Immature natural killer cell (primary cell): ENCODE measurements at places on chromosomes 3 and 15.

- H3K4me3 ChIP-seq = no peak overlapping the region
- no peak overlapping the region for H3K27ac ChIP-seq
- DNase-seq = no peak
- no peaks in the 10 kb centered on the region for H3K4me1 ChIP-seq
- H3K27me3 ChIP-seq = peaks cover 7% of the 10 kb centered on the region
- H3K36me3 ChIP-seq = no peaks in the 10 kb centered on the region
These were observed 2.8 kb downstream of the RLBP1 start for GRCh38 chr15:89218531-89218930.

GRCh38 chr15:78396976-78397375, 41.0 kb upstream of the IREB2 start:
- no peak overlapping the region for H3K4me3 ChIP-seq
- no peak for DNase-seq
- peaks cover 3% of the 10 kb centered on the region for H3K27me3 ChIP-seq
- H3K27ac ChIP-seq = no peak overlapping the region

DNA sequence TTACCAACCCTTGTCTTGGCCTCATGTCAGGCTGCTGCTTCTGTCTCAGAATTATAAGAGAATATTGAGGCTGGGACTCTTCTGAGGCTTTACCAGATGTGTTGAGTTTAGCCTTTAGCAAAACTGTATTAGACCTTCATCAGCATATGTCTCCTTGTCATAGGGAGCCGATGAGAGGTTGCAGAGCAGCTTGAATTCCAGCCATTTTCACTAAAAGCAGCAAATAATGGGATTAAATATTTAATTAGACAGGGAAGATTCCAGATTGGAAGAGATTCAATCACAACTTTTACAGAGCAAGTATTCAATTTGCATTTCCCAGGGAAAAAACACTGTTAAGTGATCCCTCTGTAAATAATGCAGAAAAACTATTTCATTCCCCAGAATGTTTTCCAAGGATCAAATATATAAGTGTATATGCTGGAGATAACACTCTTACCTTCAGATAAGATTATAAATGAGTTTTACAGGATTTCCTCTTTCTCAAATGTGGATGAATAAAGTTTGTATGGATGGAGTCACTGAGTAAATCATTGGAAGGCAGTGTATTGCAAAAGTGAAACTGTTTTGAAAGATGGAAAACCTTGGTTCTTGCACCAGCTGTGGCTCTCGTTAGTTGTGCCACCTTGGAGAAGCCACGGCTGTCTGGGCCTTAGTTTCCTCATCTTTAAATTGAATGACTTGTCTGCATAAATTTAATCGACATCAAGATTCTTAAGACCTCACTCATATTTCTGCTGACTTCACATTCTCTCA, 466.4 kb upstream of the SGO1 start:
- H3K27me3 ChIP-seq = peaks cover 2% of the 10 kb centered on the region
- no peak overlapping the region for H3K27ac ChIP-seq

DNA sequence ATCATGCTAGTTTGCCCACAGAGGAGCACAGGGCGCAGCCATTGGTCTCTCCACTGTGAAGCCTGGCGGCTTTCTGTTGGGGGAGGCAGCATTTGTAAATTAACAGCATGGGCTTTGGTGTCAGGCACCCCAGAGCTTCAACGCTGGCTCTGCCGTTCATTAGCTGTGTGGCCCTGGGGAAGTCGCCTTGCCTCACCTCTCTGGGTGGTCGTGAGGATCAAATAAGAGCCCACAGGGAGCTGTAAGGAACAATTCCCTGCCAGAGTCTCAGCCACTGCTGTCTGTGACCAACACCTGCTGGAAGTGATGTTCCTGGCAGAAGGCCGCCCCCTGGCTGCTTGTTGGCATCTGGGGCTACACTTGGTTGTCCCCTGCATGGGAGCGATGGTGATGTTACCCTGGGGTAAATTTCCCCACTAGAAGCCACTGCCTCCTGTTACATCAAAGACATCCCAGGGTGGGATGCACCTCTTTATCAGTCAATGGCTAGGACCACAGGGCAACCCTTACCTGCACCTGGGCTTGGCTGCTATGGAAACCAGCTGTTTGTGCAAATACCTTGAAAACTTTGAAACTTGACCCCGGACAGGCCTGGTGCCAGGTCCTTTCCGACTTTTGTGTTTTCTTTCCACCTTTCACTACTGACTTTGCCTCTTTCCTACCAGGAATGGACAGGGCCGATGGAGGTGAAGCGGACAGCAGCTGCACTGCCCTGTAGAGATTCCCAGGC, 36.9 kb downstream of the DNASE1L3 start:
- H3K4me3 ChIP-seq = no peak overlapping the region
- H3K4me1 ChIP-seq = peaks cover 9% of the 10 kb centered on the region

- no peak overlapping the region for H3K4me3 ChIP-seq
- H3K27me3 ChIP-seq = peaks cover 2% of the 10 kb centered on the region
- no peak overlapping the region for H3K27ac ChIP-seq
- DNase-seq = no peak
These were observed 367.1 kb downstream of the EPHA3 start for GRCh38 chr3:89474333-89475130.

DNA sequence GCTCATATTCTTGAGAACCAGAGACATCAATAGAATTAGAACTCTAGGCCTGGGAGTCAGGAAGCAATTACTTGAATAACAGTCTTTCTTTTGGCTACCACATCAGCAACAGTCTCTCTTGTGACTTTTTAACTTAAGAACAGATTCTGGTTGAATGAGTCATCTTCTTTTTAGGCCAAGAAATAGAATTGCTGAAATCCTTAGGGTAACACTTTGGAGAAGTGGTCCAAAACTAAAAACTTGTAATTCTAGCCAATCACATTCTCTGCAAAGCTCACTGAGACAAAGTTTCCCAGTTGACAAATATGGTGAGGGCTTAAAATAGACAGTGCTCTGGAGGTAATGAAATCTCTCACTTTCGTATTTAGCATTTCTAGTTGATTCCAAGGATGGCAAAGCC, 238.0 kb downstream of the SHOX2 start:
- no peak for DNase-seq
- H3K4me3 ChIP-seq = no peak overlapping the region
- H3K36me3 ChIP-seq = no peaks in the 10 kb centered on the region

DNA sequence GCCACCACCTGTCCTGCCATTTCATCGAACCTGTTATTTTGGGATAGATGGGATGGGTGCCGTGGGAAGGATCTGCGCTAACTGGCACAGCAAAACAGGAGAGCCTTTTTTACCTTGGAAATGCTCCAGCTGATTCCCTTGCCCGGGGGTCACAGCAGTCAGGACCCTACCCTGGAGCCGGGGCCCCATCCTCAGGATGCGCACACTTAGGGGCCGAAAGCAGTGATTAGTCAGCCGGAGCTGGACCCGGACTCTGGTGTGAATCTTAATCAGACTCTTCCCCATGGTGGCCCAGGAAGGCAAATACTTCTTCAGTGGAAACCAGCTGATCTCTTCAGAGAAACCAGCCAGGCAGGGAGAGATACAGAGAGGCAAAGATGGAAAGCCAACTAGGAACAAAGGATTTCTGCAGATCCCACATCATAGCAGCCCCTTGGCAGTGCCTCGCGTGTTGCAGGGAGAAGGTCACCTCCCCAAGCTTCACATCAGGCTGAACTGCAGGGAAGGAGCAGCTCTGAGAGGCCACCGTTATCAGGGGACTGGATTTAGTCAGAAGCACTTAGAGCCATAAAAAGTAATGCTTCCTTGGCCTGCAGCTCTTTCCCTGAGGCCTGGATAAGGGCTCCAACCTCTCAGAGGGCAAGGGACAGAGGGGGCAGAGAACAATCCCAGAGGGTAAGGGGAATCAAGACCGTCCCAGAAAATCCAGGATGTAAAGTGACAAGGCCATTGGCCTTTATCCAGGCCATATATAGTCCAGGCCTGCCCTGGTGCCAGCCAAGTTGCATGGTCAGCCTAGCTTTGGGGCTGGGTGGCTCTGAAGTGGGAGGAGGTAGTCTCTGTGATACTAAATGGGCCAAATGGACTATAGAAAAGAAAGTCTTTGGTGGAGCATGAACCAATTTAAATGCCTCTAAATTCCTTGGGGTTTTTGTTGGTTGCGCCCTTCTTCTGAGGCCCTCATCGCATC, 52.9 kb downstream of the WDR76 start:
- H3K27me3 ChIP-seq = no peaks in the 10 kb centered on the region
- H3K27ac ChIP-seq = no peak overlapping the region
- H3K4me3 ChIP-seq = no peak overlapping the region
- no peaks in the 10 kb centered on the region for H3K4me1 ChIP-seq
- DNase-seq = no peak

DNA sequence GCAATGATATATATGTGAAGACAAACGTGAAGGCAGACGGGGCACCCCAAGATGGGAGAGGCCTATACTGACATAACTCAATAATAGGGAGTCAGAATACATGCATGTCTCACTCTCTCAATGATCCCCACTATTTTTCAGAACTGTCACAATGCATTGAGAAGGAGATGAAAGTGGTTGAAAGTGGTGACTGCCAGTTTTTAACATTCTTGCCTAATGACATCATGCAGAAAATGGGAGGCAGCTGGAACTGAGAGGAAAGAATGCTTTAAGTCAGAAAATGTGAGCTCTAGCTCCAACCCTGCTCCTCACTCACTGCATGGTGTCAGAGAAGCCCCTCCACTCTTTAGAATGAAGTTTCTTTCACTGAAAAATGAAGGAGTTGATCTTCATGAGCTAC, 55.3 kb upstream of the P2RY1 start:
- no peak overlapping the region for H3K4me3 ChIP-seq
- H3K27me3 ChIP-seq = peaks cover 3% of the 10 kb centered on the region
- no peaks in the 10 kb centered on the region for H3K4me1 ChIP-seq
- no peaks in the 10 kb centered on the region for H3K36me3 ChIP-seq

GRCh38 chr3:165347526-165347925, 151.3 kb upstream of the SLITRK3 start:
- DNase-seq = no peak
- H3K27me3 ChIP-seq = no peaks in the 10 kb centered on the region
- no peak overlapping the region for H3K27ac ChIP-seq
- H3K4me3 ChIP-seq = no peak overlapping the region

DNA sequence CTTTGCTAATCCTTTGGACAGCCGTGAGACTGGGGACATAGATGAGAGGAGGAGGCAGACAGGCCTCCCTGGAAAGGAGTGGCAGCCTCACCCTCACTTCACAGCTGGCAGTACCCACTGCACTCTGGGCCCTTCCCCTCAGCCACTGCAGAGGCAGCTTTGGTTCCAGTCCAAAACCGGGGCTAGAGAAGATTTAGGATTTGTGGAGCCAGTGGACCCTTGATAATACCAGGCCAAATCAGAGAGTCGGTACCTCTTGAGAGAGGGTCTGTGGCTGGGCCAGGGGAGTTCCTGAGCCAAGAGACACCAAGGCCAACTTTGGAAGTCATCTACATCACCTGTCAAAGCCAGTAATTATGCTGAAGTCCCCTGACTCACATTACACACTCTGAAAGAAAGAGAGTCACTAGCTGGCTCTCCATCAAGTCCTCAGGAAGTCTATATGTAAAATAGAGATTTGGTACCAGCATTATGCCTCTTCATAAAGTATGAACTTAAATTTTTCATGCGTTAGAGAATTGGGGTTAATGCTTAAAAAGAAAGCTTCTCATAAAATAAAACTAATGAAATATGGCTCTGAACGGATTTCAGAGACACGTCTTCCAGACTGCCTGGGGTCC, 244.1 kb upstream of the SEMA6D start:
- DNase-seq = no peak
- peaks cover 1% of the 10 kb centered on the region for H3K4me1 ChIP-seq
- H3K27me3 ChIP-seq = peaks cover 5% of the 10 kb centered on the region
- H3K27ac ChIP-seq = no peak overlapping the region
- H3K36me3 ChIP-seq = no peaks in the 10 kb centered on the region

GRCh38 chr15:51888593-51889195, 59.2 kb downstream of the TMOD3 start:
- peaks cover 15% of the 10 kb centered on the region for H3K36me3 ChIP-seq
- peaks cover 2% of the 10 kb centered on the region for H3K27me3 ChIP-seq
- H3K4me1 ChIP-seq = peaks cover 12% of the 10 kb centered on the region
- H3K4me3 ChIP-seq = no peak overlapping the region
- DNase-seq = no peak

GRCh38 chr3:105653166-105653565, 215.6 kb downstream of the CBLB start:
- no peak for DNase-seq
- H3K4me1 ChIP-seq = no peaks in the 10 kb centered on the region
- H3K27ac ChIP-seq = peak overlapping the region; percentile 23
- H3K27me3 ChIP-seq = peaks cover 8% of the 10 kb centered on the region
- H3K36me3 ChIP-seq = peaks cover 4% of the 10 kb centered on the region

DNA sequence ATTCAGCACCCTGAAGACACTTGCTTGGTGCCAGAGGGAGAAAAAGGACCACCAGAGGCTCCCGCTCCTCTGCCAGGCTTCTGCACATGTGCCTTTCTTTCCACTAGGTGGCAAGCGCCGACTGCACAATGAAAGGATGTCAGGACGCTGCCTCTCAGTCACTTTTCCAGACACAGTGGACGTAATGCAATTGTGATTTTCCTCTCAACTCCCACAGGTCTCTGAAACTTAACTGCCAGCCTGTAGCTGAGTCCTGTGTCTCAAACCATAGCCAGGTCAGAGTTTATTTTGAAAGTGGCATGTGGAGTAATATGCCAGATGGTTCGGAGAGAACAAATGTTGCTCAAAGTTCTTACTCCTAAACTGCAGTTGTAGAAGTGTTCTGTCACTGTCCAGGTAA, 162.9 kb downstream of the ITPR1 start:
- H3K4me1 ChIP-seq = no peaks in the 10 kb centered on the region
- DNase-seq = no peak
- H3K27me3 ChIP-seq = no peaks in the 10 kb centered on the region
- peaks cover 45% of the 10 kb centered on the region for H3K36me3 ChIP-seq

- peaks cover 3% of the 10 kb centered on the region for H3K36me3 ChIP-seq
- peaks cover 63% of the 10 kb centered on the region for H3K4me1 ChIP-seq
- no peak for DNase-seq
- H3K27me3 ChIP-seq = peaks cover 1% of the 10 kb centered on the region
- no peak overlapping the region for H3K4me3 ChIP-seq
- peak overlapping the region; percentile 8 for H3K27ac ChIP-seq
These were observed 27.2 kb downstream of the TBL1XR1 start for GRCh38 chr3:177169936-177170722.

- no peak overlapping the region for H3K27ac ChIP-seq
- no peaks in the 10 kb centered on the region for H3K4me1 ChIP-seq
- no peaks in the 10 kb centered on the region for H3K36me3 ChIP-seq
- H3K27me3 ChIP-seq = no peaks in the 10 kb centered on the region
These were observed 363.6 kb upstream of the CCDC54 start for GRCh38 chr3:107013641-107014040.

- no peak overlapping the region for H3K4me3 ChIP-seq
- no peak overlapping the region for H3K27ac ChIP-seq
- H3K4me1 ChIP-seq = no peaks in the 10 kb centered on the region
- DNase-seq = no peak
These were observed 289.9 kb downstream of the GAP43 start for GRCh38 chr3:115913069-115913686.

DNA sequence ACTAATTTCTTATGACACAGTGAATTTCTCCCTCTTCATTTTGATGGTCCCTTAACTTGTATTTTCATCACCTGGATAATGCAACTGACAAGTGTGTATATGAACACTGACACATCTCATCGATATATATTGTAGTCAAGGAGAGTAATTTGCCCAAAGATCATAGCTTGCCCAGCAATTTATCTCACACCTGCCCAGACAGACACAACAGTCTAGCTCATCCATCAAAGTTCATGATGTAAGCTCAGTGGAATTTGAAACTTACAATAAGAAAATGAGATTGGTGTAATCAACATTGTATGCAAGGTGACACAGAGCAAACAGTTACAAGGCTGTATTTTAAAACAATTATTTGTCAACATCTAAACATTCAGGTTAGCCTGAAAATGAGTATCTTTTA, 805.8 kb downstream of the NAALADL2 start:
- DNase-seq = no peak
- no peaks in the 10 kb centered on the region for H3K36me3 ChIP-seq
- H3K27ac ChIP-seq = no peak overlapping the region
- H3K4me3 ChIP-seq = no peak overlapping the region
- no peaks in the 10 kb centered on the region for H3K4me1 ChIP-seq
